ENCODE measurements at places on chromosomes 6 and 20.

- no peak for DNase-seq
Observed at GRCh38 chr6:163646866-163647265, 232.3 kb downstream of the QKI start.

GRCh38 chr20:42484790-42485375, 704.8 kb downstream of the PTPRT start:
- DNase-seq = no peak

DNA sequence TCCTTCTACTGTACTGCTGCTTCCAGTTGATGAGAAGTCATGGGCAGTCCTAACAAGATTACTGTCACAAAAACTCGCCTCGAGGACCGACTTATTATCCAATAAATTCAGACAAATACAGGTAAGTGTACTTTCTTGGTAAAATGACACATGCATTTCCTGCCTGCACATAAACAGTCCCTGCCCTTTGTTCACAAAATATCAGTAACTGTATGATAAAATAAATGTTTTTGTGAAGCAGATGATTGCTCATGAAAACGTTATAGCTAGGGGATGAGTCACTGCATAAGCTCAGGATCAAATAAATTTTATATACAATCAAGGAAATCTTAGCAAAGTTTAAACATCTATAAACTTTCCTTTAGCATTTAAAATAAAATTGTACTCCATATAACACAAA, 164.5 kb upstream of the RIPOR2 start:
- no peak for DNase-seq

DNA sequence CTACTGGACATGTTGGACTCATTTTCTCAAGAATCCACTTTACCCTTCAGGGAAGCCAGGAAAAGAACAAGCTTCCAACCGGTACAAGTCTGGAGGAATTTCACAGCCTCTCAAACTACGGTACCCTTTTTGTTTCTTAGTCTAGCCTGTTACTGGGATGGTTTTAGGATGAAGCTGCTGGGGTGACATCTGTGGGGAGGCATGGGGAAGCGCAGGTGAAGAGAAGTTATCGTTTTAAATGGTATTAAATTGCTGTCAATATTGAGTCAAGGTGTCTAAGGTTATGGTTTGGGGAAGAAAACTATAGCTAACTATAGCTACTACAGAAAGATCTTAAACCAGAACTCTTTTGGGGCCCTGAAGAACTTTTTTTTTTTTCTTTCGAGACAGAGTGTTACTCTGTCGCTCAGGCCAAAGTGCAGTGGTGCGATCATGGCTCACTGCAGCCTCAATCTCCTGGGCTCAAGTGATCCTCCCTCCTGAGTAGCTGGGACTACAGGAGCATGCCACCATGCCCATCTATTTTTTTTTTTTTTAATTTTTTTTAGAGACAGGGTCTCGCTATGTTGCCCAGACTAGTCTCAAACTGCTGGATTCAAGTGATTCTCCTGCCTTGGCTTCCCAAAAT, 128.7 kb downstream of the RIN2 start:
- no peak for DNase-seq

GRCh38 chr20:13260650-13261279, 39.7 kb downstream of the ISM1 start:
- DNase-seq = no peak

GRCh38 chr20:23408957-23409356, 12.3 kb downstream of the NAPB start:
- DNase-seq = no peak

DNA sequence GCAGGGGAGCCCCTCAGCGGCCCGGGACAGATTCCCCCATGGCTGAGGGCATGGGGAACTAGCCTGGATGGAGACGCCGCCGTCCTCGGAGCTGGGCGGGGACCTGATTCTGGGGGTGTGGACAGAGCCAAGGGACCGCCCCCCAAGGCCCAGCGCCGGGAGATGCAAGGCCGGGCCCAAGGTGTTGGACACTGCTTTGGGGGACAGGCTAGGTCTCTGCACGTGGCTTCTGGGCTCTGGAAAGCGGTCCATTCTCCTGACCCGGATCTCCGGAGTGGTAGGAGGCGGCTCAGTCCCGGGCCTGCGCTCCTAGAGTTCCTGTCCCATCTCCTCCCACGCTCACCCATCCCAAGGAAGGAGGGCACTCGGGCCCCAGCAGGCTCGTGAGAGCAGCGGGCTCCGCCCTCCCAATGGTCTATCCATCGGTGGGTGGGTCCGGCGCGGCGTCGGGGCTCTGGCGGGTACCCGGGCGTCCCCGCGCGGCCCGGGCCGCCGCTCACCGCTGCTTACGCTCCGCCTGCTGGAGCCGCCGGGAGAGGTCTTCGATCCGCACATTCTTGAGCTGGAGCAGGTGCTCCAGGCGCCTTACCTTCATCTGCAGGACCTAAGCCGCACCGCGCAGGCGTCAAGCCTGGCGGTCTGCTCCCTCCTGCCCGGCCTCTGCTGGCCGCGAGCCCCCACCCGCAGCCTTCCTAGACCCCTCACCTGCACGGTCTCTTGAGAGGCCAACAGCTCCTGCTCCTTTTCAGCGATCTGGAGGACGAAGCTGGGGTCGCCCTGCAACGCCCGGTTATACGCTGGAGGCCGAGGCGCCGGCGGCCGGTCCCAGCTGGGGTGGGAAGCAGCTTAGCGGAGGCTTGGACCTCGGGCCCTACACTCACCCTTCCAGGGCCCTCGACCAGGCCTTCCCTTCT, 3.3 kb downstream of the SPEF1 start:
- DNase-seq = no peak

GRCh38 chr6:63504777-63505384, 67.4 kb upstream of the LOC128125822 start:
- DNase-seq = no peak

- DNase-seq = no peak
Observed at GRCh38 chr6:110475066-110475653, 1.3 kb downstream of the SLC22A16 start.

DNA sequence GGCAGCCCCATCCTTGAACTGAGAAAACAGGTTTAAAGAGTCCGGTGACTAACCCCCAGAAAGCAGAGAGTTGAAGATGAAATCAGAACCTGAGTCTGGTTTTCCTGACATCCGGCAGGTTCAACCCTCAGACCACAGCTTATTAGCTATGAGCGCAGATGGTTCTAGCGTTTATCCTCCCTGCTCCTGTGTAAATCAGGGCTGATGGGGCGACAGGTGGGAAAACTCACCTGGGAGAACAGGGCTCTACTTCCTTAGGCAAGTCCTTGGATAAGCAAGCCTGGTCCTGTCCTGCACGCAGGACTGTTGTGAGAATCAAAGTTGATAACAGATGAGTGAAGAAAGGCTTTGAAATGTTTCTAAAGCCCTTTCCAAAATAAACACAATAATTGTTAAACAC, 31.4 kb downstream of the GHRH start:
- DNase-seq = no peak

GRCh38 chr6:106579281-106579680, 50.0 kb downstream of the RTN4IP1 start:
- DNase-seq = no peak

DNA sequence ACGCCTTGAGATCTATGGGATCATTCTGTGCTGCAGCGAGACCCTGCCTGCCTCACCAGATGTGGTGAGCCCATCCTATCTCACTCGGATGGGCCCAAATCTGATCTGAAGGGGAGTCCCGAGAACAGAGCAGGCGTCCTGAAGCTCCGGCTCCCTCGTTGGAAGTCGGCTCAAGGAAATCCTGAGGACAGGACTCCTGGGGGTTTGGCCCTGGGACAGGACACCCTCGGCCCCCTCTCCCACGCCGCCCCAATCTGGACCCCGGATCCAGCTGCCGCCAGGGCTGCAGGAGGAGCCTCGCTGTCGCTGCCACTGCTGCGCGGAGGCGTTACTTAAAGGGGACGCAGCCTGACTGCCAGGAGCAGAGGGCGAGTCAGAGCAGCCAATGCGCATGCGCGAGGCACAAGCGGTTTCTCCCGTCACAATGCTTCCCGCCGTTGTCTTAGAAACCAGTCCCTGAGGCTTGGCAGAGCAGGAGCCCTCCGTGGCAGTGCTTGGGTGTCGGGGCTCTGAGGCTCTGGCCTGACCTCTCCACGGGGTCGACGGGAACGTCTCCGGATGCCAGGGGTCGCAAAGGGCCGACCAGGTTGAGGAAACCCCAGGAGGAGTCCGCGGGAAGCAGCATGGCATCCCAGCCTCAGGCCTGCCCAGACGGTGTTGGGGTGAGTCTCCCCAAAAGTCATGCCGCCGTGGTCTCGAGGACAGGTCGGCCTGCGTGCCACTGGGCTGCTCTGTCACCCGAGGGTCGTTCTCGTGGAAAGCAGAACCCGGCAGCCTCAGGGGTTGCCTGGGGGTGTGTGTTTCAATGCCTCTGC, 1567.8 kb upstream of the DEFB115 start:
- no peak for DNase-seq

- no peak for DNase-seq
Observed at GRCh38 chr6:14735956-14736486, 509.8 kb upstream of the JARID2 start.

GRCh38 chr6:37612475-37612874, 85.2 kb downstream of the MDGA1 start:
- DNase-seq = no peak
